Muscle of leg (tissue), 16 donors: ENCODE measurements at places on chromosomes 11 and 22.
A peak's percentile ranks its signal among the peaks of the same experiment; 100 is the strongest.

- DNase-seq, result no peak
Measured at GRCh38 chr11:120057028-120057330, 80.9 kb downstream of the TRIM29 start.

DNA sequence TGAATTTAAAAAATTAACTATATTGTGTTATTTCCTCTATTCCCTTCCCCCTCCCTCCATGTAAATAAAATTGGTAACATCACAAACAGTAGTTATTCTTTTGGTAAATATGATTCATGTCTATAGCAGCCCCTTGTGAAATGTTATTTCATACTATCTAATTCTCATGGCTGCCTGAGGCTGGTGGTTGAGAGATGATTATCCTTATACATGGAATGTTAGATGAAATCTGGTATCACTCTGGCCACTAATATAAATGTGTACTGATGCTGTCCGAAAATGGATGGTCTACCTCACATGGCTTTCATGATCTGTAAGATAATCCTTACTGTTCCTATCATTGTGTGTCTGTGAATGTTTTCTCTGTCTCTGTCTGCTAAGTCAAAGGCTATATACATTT, 25.0 kb upstream of the EXPH5 start:
- no peak for DNase-seq

GRCh38 chr22:45318558-45319323, 9.0 kb downstream of the FAM118A start:
- DNase-seq, result no peak

DNA sequence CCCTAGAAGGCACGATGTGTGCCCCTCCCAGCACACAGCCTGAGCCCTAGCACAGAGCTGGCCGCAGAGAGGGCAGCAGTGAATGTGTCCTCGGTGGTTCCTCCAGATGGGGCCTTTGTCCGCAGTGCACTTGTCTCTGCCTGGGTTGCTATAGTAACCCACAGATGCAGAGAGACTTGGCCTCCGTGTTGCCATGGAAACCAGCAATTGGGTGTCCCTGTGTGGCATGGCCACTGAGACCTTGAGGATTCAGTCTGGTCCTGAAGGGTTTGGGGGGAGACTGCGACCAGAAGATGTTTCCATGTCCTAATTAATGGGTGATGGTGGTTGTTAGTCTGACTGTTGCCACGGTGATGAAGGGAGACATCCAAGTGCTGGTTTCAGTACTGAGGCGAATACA, 42.6 kb upstream of the TUB start:
- DNase-seq, result no peak

GRCh38 chr11:58060535-58060934, 29.8 kb downstream of the OR6Q1 start:
- DNase-seq, result no peak

- DNase-seq, result peak; percentile 53
Measured at GRCh38 chr22:33018232-33018864, 39.8 kb downstream of the SYN3 start.

GRCh38 chr11:75516886-75517285, 8.9 kb downstream of the GDPD5 start:
- no peak for DNase-seq

- peak; percentile 87 for DNase-seq
Measured at GRCh38 chr11:65321828-65322485, 7.3 kb downstream of the CDC42EP2 start.

- peak; percentile 37 for DNase-seq
Measured at GRCh38 chr11:14583252-14584034, 60.2 kb upstream of the PDE3B start.

DNA sequence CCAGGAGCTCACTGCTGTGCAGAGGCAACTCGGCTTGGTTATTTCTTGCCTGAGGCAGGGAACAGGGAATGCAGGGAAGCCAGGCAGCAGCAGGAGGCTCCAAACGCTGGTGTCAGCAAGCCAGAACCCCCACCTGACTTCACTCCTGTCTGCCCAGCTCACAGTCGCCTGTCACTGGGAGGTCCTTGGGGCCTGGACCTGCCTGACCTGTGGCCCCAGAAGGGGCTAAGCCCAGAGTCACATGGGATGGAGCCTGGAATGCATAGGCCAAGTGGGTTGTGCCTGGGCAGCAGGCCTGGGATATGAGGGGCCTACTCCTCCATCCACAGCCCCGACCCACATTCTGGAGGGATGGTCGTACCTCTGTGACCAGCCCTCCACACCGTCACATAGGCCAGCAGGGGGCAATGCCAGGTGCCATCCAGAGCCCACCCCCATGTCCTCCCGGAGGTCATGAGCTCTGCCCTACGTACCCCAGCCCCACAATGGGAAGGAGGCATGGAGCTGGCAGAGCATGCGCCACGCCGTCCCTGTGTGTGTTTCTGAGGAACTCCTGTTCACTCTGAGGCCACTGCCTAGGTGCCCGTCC, 5.2 kb downstream of the RASSF7 start:
- DNase-seq, result no peak

DNA sequence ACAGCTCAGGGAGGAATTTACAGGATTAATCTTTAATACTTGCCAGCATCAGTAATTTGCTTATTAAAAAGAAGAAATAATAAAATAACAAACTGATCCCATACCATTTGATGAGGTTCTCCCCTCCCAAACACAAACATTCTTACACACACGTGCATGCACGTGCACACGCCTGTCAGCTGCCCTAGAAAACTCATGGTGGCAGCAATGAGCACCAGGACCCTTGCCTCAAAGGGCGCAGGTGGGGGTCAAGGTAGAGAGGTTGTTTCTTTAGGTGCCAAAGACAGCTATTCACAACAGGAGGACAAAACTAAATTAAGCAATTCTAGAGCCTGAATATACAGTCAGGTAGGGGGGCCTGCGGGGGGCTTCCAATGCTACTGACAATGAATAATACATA, 219.3 kb downstream of the BUD13 start:
- DNase-seq, result no peak

GRCh38 chr11:20163783-20164481, 3.7 kb upstream of the DBX1 start:
- peak; percentile 77 for DNase-seq

DNA sequence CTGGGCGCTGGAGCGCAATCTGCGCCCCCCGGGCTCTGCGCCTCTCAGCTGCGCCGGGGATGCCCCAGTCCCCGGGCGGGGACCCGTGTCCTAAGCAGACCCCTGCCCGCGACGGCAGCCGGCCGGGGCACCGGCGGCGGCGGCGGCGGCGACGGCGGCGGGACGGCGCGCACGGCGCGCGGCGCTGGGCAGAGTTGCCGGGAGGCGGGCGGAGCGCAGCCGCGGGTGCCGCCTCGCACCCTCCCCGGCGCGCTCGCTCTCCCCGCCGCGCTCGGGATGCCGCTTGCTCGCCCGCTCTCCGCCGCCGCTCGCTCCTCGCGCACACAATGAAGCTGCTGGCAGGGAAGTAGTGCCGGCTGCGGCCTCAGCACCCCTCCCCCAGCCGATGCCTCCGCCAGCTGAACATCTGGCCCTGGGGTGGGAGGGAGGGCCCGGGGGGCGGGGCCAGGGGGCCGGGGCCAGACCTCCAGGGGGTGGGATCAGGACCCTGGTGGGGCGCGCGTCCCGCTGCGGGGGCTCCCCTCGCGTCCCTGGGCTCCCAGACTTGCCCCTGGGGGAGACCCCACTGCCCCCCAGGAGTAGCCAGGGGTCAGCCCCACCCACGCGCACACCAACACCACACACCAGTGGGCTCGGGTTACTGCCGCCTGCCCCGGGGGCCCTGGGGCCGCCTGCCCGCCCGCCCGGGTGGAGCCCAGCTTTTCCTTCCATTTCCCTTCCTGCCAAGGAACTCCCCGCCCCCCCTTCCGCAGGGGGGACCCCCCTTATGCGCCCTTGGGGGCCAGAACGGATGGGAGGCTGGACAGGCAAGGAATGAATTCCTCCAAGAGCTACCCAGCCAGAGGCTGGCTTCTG, at the start of gene RCOR2:
Gene RCOR2 (minus strand): TSS at position 328 of the 855 bp plus-strand sequence. CDS start 708 bp downstream, outside the sequence.
- DNase-seq, result peak; percentile 95

- DNase-seq, result no peak
Measured at GRCh38 chr11:69325446-69325845, 31.5 kb downstream of the MYEOV start.

- DNase-seq, result peak; percentile 44
Measured at GRCh38 chr11:75668451-75669297, at the start of gene MAP6. Gene MAP6 (minus strand): TSS chr11:75669038. CDS start chr11:75668369, 669 bp downstream.

- DNase-seq, result no peak
Measured at GRCh38 chr11:115626414-115626813, 122.2 kb upstream of the CADM1 start.

DNA sequence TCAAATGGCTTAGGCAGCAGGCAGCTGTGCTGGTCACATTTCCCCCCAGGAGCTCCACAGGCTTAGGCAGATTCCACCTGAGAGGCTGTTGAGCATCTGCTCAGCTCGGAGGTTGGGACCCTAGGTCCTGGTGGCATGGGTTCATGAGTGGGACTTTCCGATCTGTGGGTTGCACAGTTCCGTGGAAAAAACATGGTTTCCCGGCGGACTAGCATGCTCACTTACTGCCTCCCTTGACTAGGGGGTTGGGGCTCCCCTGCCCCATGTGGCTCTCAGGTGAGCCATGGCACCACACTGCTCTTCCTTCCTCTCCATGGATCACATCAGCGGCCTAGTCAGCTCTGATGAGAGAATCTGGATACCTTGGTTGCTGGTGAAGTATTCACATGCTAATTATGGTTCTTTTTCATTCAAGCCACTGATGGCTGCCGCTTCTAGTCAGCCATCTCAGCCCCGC, 685.1 kb downstream of the METTL15 start:
- DNase-seq, result no peak

DNA sequence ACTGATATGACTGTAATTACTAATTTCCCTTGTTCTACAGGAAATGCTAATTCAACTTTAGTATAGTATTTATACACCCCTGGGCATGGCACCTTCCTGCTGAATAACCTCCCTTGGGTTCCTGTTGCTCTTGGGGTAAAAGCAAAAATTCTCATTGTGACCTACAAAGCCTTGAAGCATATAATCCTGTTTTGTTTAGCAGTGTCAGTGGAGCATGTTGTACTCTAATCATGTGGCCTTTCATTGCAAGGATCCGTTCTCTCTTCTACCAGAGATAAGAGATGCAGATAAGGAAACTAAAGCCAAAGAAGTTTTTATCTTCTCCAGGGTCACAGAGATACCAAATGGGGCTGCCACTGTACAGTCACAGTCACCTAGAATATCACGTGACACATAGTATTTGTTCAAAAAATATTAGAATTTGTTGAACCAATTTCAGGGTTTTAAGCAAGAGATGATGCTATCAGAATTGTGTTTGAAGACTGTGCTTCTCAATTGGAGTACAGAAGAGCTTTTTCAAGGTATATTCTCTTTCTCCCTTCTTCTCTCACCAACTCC, 25.1 kb downstream of the CSRP3 start:
- DNase-seq, result no peak

- peak; percentile 53 for DNase-seq
Measured at GRCh38 chr22:41446057-41446501, 522 bp downstream of the TOB2 start.

DNA sequence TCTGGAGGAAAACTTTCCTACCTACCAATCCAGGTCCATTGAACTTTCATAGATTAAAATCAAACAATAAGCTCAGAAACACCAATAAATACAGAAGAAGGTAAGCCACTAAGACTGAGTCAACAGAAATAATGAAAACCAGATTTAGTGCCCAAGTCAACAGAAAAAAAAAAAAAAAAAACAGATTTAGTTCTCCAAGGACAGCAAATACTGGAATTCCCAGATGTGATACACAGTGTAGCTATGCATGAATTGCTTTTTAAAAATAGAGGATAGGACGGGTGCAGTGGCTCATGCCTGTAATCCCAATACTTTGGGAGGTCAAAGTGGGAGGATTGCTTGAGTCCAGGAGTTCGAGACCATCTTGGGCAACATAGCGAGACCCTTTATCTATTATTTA, 15.7 kb downstream of the DMC1 start:
- no peak for DNase-seq

- no peak for DNase-seq
Measured at GRCh38 chr22:44493206-44493605, 4.8 kb downstream of the RTL6 start.

DNA sequence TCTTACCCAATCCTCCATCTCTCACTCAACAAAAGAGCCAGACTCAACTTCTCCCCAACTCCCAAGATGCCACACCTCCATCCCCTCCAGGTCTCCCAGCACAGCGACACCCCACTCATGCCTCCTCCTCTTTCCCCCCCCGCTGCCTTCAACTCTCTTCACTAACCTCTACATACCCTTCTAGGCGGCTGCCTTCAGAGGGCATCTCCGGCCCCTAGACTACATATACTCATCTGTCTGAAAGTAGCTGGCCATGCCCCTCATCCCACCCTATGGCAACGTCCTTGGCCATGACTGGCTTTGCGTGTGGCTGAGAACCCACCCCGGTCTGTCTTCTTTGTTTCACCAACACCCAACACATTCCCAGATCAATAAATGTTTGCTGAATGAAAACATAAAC, 81.7 kb upstream of the TMEM45B start:
- no peak for DNase-seq

GRCh38 chr11:134988495-134988894, 576.5 kb upstream of the B3GAT1 start:
- DNase-seq, result no peak

DNA sequence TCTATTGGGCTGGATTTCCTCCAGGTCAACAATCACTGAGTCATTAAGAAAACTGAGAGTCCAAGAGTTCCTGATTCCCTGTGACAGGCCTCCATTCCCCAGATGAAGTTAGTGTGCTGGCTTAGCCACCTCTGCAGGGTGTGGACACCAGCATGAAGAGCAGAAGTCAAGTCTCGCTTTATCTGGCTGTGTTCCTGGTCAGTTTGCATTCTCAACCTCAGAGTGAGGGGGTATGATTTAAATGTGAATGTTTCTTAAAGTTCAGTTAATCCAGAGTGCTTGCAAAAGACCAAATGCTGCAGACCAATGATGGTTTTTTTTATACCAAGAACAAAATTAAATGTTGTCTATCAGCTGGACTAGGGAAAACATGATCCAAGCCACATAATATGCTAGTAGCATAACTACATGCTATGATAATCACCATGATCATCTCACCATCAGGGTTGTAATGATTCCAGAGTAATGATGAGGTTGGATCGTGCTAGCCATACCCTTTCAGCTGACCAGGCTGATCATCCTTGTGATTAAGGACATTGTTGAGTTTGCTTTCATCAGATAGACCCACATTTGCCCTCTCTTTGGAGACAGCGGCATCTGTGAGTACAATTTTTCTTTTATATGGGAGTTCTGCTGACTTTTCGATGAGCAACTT, 145.8 kb upstream of the ARHGAP20 start:
- DNase-seq, result peak; percentile 92

GRCh38 chr11:48052183-48053044, 72.1 kb downstream of the PTPRJ start:
- DNase-seq, result no peak

DNA sequence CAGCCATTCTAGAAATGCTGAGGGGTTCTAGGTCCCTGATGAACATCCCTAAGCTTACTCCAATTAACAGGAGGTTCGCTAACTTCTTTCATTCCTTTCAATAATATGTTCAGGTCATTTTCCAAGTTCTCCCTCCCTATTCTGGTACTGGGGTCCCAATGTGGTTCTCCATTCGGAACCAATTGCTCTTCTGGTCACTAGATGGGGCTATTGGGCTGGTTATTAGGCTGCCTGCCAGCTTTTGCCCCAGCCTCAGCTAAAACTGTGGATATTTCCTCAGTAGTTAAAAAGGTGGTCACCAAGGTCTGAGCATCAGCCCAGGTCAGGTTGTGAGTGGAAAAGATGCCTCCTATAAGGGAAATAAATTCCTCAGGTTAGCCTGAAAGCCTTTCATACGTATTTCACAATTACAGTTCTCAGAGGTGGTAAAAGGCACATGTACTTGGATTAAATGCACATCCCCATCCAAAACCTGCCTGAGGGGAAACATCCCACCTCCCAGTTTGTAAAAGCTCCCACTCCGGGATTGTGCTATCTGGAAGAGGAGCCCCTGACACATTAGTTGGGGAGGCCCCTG, 161.1 kb upstream of the CCDC179 start:
- DNase-seq, result peak; percentile 18

GRCh38 chr11:2899080-2899783, 13.7 kb upstream of the CDKN1C start:
- peak; percentile 64 for DNase-seq
